ENCODE measurements at places on chromosomes 1 and 21. TPM values are rescaled to one million over a fixed set of nuclear protein-coding genes. Genes with fewer than 3 reads are reported as not detected.
A peak's percentile ranks its signal among the peaks of the same experiment; 100 is the strongest.

DNA sequence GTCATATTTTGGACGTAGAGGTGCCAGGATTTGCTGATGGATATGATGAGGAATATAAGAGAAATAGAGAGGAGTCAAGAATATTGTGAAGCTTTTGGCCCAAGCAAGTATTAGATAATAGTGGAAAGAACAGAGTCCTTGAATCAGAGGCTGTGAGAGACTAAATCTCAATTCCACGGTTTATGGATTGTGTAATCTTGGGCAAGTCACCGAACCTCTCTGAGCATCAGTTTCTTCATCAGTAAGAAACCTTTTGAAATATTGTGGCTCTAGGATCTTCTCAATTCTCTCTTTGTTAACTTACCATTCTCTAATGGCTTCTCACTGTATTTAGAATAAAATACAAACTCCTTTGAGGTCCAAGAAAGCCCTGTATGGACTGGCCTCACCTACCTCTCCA, 77.6 kb downstream of the RPS6KA1 start:
- no peak overlapping the region for H3K27ac ChIP-seq
- no peaks in the 10 kb centered on the region for H3K27me3 ChIP-seq
- H3K4me1 ChIP-seq, result peaks cover 9% of the 10 kb centered on the region
- no peaks in the 10 kb centered on the region for H3K36me3 ChIP-seq

Gene LRRIQ3
- total RNA-seq, result 2.3 TPM

DNA sequence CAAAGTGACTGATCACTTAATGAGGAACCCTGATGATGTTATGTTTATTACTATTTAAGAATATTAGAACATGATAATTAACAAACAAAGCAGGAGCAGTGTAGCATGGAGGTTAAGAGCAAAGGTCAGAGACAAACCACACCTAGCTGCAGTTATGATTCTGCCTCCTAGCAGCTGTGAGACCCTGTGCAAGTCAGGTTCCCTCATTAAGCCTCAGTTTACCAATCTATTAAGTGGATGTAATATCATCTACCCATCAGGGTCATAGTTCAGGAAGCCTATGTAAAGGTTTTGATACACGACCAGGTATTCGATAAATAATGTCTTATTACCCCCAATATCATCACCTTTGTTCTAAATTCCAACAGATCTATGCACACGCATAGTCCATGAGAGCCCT, 32.0 kb downstream of the DUSP10 start:
- no peak overlapping the region for H3K4me3 ChIP-seq
- peaks cover 11% of the 10 kb centered on the region for H3K36me3 ChIP-seq
- H3K27ac ChIP-seq, result no peak overlapping the region
- peaks cover 75% of the 10 kb centered on the region for H3K4me1 ChIP-seq
- DNase-seq, result no peak
- H3K27me3 ChIP-seq, result peaks cover 3% of the 10 kb centered on the region

- H3K4me1 ChIP-seq, result peaks cover 88% of the 10 kb centered on the region
- no peak for DNase-seq
- no peaks in the 10 kb centered on the region for H3K36me3 ChIP-seq
Observed at GRCh38 chr1:182626527-182626926, 22.3 kb upstream of the RGS16 start.

- no peak for DNase-seq
- no peaks in the 10 kb centered on the region for H3K36me3 ChIP-seq
- peaks cover 19% of the 10 kb centered on the region for H3K27me3 ChIP-seq
- no peak within 1 kb of the TSS for H3K27ac ChIP-seq
- no peak within 1 kb of the TSS for H3K4me3 ChIP-seq
Observed at GRCh38 chr1:35573198-35574124, at the start of gene TFAP2E. Gene TFAP2E, plus strand, starts transcription at chr1:35573314. Its CDS starts 264 bp downstream, at chr1:35573578.

GRCh38 chr1:201636097-201636496, 97.2 kb downstream of the NAV1 start:
- DNase-seq, result no peak
- no peaks in the 10 kb centered on the region for H3K4me1 ChIP-seq
- peak overlapping the region; percentile 38 for H3K27ac ChIP-seq
- no peaks in the 10 kb centered on the region for H3K36me3 ChIP-seq

GRCh38 chr21:43812139-43812821, 22.9 kb downstream of the RRP1 start:
- H3K4me3 ChIP-seq, result no peak overlapping the region
- no peaks in the 10 kb centered on the region for H3K36me3 ChIP-seq
- DNase-seq, result no peak
- H3K4me1 ChIP-seq, result peaks cover 12% of the 10 kb centered on the region
- H3K27ac ChIP-seq, result no peak overlapping the region
- no peaks in the 10 kb centered on the region for H3K27me3 ChIP-seq

DNA sequence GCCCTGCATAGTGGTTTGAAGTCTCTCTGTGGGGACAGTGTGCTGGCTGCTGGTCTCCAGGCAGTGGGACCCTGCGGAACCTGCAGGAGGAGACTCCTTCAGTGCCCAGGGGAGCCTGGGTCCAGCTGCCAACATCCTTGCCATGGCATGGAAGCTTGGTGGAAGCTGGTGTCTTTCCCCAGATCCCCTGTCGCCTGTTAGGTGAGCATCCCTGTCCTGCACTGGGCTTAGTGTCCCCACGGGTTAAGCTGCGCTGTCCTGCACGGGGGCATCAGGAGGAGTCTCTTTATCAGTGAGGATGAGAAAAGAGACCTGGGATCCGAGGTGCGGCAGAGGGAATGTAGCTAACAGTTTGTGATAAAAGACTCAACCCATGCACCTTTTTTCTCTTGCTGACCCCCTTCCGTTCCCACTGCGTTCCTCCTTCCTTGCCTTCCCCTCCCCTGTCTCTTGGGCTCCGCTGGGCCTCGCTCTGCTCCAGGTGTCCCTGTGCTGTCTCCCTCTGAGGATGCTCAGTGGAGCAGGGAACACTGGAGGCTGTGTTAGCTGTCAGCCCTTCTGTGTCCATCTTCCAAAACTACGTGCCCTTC, 59.3 kb downstream of the SLC37A1 start:
- no peak for DNase-seq
- no peaks in the 10 kb centered on the region for H3K4me1 ChIP-seq
- H3K36me3 ChIP-seq, result peaks cover 14% of the 10 kb centered on the region
- no peak overlapping the region for H3K4me3 ChIP-seq

Gene IPO13
- total RNA-seq, result 27.3 TPM

- no peak overlapping the region for H3K4me3 ChIP-seq
- no peaks in the 10 kb centered on the region for H3K36me3 ChIP-seq
- DNase-seq, result no peak
- peaks cover 11% of the 10 kb centered on the region for H3K27me3 ChIP-seq
- peaks cover 6% of the 10 kb centered on the region for H3K4me1 ChIP-seq
- no peak overlapping the region for H3K27ac ChIP-seq
Observed at GRCh38 chr1:103110701-103111100, 2.4 kb upstream of the COL11A1 start.

Gene KRTAP12-2
- total RNA-seq, result not detected

GRCh38 chr1:202967684-202968281, 726 bp upstream of the CYB5R1 start:
- H3K4me3 ChIP-seq, result peak overlapping the region; percentile 91
- peaks cover 39% of the 10 kb centered on the region for H3K4me1 ChIP-seq
- peak overlapping the region; percentile 76 for H3K27ac ChIP-seq
- no peaks in the 10 kb centered on the region for H3K36me3 ChIP-seq

- no peak for DNase-seq
- no peak overlapping the region for H3K4me3 ChIP-seq
- H3K4me1 ChIP-seq, result peaks cover 1% of the 10 kb centered on the region
- no peaks in the 10 kb centered on the region for H3K36me3 ChIP-seq
Observed at GRCh38 chr1:211497489-211498045, 5.6 kb upstream of the RD3 start.

Gene ANKRD45
- total RNA-seq, result not detected

GRCh38 chr1:66537718-66538117, 3.8 kb downstream of the SGIP1 start:
- no peak overlapping the region for H3K27ac ChIP-seq
- H3K4me3 ChIP-seq, result no peak overlapping the region
- H3K27me3 ChIP-seq, result peaks cover 32% of the 10 kb centered on the region
- no peaks in the 10 kb centered on the region for H3K36me3 ChIP-seq

- no peak overlapping the region for H3K27ac ChIP-seq
- no peaks in the 10 kb centered on the region for H3K36me3 ChIP-seq
- no peak for DNase-seq
Observed at GRCh38 chr1:58158016-58158415, 388.5 kb downstream of the OMA1 start.

Gene FAM151A
- not detected for total RNA-seq

DNA sequence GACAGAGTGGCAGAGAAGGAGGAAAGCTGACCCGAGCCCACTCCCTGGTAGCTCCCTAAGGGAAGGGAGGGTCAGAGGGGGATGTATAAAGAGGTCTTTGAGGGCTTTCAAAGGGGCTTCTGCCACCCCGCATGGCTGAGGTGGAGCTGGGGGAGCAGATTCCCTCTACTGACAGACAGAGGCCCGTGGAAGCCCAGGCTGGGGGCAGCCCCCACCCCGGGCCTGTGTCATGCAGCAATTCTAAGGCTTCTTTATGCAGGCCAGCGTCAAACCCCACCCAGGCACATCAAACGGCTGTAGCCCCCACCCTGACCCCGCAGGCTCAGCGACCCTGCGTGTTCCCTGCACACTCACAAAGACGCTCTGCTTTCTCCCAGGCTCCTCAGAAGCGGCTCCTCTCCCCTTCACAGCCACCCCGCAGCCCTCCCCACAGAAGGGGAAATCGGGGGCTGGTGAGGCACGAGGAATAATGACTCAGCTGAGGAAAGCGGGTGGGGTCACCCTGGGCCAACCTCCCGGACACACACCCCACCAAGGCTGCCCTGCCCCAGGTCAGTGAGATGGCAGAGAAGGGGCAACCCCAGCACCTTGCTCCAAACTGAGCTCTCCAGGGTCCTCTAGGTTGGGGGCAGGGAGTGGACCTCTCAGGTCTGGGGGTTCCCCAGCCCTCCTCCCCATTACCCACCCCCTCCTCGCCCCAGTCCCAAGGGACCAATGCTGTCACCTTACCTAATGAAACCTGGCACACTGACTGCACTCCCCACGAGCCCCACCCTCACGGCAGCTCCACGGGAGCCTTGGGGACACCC, 10.8 kb downstream of the SLC45A3 start:
- H3K27me3 ChIP-seq, result peaks cover 19% of the 10 kb centered on the region
- peaks cover 8% of the 10 kb centered on the region for H3K4me1 ChIP-seq
- H3K27ac ChIP-seq, result no peak overlapping the region
- no peaks in the 10 kb centered on the region for H3K36me3 ChIP-seq
- H3K4me3 ChIP-seq, result no peak overlapping the region
- no peak for DNase-seq

DNA sequence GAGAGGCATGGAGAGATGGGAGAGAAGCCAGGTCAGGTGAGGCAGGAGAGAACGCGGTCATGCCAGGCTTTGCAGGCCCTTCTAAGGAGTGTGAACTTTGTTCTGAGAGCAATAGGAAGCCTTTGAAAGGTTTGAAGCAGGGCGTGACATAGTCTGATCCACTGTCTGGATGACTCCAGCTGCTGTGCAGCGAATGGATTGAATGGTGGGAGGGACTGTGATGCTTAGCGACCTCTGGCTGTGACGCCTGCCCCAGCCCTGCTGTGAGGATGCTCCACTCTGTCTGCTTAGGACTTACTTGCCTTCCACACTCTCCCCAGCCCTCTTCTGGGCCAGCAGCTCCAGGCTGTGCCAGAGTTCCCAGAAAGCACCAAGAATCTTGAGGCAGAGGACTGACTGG, 41.8 kb upstream of the POU3F1 start:
- no peak overlapping the region for H3K4me3 ChIP-seq
- H3K4me1 ChIP-seq, result no peaks in the 10 kb centered on the region
- peaks cover 45% of the 10 kb centered on the region for H3K27me3 ChIP-seq
- DNase-seq, result no peak
- H3K27ac ChIP-seq, result no peak overlapping the region

Gene PPIAL4G
- total RNA-seq, result 0.42 TPM

Gene RAD54L
- 34.9 TPM for total RNA-seq

DNA sequence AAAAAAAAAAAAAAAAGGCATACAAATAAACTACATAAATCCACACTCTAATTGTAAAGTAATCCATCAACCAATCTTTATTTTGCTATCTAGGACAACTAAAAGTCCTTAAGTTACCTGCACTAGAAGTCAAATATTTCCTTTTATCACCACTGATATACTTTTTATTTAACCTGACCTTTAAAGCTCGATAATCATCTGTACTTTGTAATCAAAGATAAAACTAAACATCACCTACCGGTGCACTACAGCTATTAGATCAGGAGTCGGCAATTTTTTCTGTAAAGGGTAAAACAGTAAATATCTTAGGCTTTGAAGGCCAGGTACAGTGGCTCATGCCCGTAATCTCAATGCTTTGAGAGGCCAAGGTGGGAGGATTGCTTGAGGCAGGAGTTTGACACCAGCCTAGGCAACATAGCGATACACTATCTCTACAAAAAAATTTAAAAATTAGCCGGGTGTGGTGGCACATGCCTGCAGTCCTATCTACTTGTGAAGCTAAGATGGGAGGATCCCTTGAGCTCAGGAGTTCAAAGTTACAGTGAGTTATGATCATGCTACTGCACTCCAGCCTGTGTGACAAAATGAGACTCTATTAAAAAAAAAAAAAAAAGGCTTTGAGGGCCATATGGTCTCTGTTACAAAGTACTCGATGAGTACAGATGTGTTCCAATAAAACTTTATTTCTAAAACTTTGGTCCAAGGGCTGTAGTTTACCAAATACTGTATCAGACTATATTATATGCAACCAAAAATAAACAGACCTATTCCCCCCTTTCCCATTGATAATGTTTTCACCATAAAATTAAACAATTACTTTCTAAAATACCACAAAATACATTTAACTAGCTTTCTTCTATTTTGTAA, 47.1 kb downstream of the TESK2 start:
- no peak overlapping the region for H3K4me3 ChIP-seq
- H3K27me3 ChIP-seq, result no peaks in the 10 kb centered on the region
- no peak for DNase-seq
- H3K27ac ChIP-seq, result no peak overlapping the region
- H3K36me3 ChIP-seq, result no peaks in the 10 kb centered on the region

- H3K4me3 ChIP-seq, result peak overlapping the region; percentile 45
- no peaks in the 10 kb centered on the region for H3K27me3 ChIP-seq
- H3K36me3 ChIP-seq, result no peaks in the 10 kb centered on the region
- peak overlapping the region; percentile 40 for H3K27ac ChIP-seq
Observed at GRCh38 chr1:31981972-31982371, 31.7 kb upstream of the KHDRBS1 start.

- no peaks in the 10 kb centered on the region for H3K27me3 ChIP-seq
- peaks cover under 1% of the 10 kb centered on the region for H3K36me3 ChIP-seq
Observed at GRCh38 chr21:45642122-45642813, 1.3 kb upstream of the PCBP3 start.

Gene MEX3A
- 0.31 TPM for total RNA-seq

- H3K27me3 ChIP-seq, result no peaks in the 10 kb centered on the region
- no peaks in the 10 kb centered on the region for H3K4me1 ChIP-seq
- DNase-seq, result no peak
- no peaks in the 10 kb centered on the region for H3K36me3 ChIP-seq
Observed at GRCh38 chr1:24683713-24684162, 40.6 kb downstream of the SRRM1 start.

Gene CD2
- 232 TPM for total RNA-seq

- no peak within 1 kb of the TSS for H3K4me3 ChIP-seq
- no peaks in the 10 kb centered on the region for H3K27me3 ChIP-seq
- no peaks in the 10 kb centered on the region for H3K4me1 ChIP-seq
Observed at GRCh38 chr1:152946651-152947256, at the start of gene SPRR5. Gene SPRR5, plus strand, starts transcription at chr1:152947206. Its CDS starts 1,349 bp downstream, at chr1:152948555.

Gene RBBP5
- 19.9 TPM for total RNA-seq

GRCh38 chr1:53286955-53287354, 40.9 kb downstream of the LRP8 start:
- peaks cover 2% of the 10 kb centered on the region for H3K36me3 ChIP-seq
- peaks cover 7% of the 10 kb centered on the region for H3K4me1 ChIP-seq
- no peak overlapping the region for H3K4me3 ChIP-seq
- DNase-seq, result no peak
- H3K27ac ChIP-seq, result peak overlapping the region; percentile 54
